SIG-M5 (cell line): ENCODE measurements at places on chromosomes 3 and 15.

- peak; percentile 64 for DNase-seq
Measured at GRCh38 chr3:53109891-53110771, 20.1 kb downstream of the RFT1 start.

- DNase-seq: no peak
Measured at GRCh38 chr3:185207931-185208746, 45.7 kb downstream of the EHHADH start.

DNA sequence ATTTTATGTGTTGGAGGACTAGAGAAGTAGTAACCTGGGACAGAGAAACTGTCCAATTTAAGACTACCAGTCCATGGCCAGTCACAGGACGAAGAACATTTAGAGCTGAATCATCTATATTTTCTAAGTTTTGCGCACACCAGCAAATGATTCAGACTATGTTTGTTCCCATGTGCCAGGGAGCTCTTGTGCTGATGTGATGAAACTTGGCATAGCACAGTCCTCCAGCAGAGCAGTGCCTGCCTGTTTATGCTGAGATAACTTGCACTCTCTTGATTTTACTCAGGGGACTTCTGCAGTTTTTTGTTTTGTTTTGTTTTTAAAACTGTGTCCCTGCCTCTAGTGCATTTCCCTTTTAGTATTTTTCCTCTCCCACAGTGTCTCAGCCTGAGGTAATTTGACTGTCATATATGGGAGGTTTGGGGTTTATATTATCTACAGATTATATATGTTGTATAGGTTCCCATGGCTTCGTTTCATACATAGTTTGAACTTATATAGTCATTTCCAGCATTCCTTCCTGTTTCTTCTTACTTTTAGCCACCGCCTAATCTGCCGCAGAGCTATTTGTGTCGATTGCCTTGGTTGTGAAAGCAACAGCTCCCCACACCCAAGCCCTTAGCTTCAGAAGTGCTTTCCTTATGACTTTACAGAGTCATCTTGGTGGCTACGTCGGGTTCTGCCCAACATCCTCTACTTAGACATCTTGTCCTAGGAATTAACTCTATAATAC is 45.5 kb downstream of the PPM1L start:
- peak; percentile 96 for DNase-seq

DNA sequence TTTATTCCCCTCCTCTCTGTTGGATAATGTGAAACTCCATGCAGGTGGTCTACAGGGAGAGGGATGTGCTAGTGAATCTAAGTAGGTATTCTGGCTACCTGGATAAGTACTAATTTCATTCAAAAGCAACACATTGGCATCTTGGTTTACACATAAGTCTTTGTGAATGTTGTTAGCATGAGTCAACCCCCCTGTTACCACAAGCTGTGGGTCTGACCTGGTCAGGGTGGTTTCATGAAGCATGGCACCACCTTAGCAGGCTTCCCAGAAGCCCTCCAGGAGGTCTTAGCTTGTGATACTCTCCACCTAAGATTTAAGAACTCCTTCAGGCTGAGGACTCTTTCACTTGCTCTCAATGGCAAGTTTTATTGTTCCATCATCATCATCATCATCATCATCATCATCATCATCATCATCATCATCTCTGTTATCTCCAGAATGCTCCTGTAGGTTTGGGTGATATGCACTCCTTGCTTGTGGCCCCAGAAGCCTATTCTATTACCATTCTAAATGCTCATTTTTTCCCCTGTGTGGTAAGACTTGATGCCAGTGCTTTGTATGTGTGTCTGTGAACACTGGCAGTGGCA is 62.8 kb downstream of the EPHB1 start:
- no peak for DNase-seq

- DNase-seq: no peak
Measured at GRCh38 chr3:60048447-60048848, 998.6 kb upstream of the CFAP20DC start.

GRCh38 chr3:5071061-5071460 is 51.0 kb upstream of the ARL8B start:
- no peak for DNase-seq

DNA sequence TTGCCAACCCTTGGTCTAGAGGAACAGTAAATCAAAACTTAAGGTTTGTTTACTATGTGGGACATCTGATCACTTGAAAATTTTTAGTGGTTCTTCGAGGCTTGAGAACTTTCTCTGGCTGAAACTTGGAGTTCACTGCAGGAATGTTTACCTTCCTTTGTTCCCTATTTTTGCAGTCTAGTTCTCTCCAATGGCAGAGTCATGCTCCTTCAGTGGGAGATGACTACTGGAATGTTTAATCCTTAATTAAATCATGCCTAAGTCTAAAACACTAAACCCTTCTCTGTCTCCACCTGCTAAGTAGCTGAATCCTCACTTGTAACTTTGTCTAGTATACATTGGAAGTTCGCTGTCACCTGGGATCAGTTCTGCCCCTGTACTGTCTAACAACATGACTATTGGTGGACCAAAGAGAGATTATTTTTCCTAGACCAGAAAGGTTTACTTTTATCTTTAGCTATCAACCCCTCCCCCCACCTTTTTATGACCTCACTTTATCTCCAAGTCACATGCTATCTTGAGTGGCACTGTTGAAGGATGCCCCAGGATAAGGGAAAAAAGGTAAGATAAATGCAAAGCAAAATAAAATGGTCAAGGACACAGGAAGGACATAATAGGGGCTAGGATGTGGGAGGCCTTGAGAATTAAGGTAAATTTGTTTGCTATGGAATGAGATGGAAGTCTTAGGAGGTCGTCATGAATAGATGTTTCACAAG is 1.2 kb upstream of the ZNF609 start:
- no peak for DNase-seq

DNA sequence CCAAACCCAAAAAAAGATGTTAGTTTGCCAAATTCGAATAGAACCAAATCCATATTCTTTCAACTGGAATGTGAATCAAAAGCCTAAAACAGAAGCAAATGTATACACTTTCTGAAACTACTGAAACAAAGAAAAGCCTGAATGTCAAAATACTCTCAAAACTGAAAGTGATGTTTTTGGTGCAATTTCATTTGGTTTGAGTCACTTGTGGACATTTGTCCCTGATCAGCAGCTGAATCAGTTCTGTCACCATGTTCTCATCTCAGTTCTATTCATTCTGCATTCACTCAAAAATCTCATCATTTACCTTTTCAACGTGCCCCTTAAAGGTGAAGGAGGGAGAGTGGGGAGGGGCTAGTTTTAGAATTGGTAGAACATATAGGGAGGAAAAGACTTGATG is 266.8 kb downstream of the ABHD5 start:
- DNase-seq: no peak

- DNase-seq: no peak
Measured at GRCh38 chr3:66041116-66041515, 2.4 kb upstream of the MAGI1 start.

DNA sequence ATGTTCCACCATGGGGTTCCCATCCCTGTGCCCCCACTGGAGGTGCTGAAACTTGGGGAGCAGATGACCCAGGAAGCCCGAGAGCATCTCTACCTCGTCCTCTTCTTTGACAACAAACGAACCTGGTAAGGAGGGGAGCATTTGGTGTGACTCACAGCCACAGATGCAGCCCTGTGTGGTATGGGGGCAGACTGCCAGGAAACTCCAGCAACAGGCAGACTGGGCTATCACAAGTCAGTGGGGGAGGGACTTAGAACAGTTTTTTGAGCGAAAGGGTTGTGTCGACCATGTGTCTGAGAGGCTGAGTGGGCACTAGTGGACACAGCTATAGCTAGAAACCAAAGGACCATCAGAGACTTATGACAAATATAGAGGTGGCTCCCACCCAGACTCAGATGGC is 3.4 kb upstream of the OGG1 start:
- DNase-seq: no peak

GRCh38 chr3:9209777-9210176 is 39.7 kb downstream of the SRGAP3 start:
- no peak for DNase-seq

DNA sequence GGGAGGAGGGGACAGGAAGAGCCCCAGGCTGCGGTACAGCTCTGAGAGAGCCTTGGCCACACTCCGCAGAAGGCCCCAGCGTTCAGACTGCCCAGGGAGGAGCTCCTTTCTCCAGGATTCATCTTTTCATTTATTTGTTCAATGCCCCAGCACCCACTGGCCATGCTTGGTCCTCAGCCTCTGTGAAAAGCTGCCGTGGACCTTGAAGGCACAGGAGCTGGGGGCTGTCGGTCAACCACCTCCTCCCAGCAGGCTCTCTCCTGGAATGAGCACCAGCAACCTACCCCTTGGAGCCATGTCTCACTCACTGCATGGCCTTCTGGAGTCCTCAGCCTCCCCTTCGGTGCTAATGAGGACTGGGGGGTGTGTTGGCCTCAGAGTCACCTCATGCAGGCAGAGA is 21.6 kb upstream of the PRR23E start:
- DNase-seq: no peak

GRCh38 chr3:26712211-26713026 is 89.8 kb downstream of the LRRC3B start:
- no peak for DNase-seq

GRCh38 chr15:81940467-81941451 is 105.1 kb downstream of the MEX3B start:
- no peak for DNase-seq

DNA sequence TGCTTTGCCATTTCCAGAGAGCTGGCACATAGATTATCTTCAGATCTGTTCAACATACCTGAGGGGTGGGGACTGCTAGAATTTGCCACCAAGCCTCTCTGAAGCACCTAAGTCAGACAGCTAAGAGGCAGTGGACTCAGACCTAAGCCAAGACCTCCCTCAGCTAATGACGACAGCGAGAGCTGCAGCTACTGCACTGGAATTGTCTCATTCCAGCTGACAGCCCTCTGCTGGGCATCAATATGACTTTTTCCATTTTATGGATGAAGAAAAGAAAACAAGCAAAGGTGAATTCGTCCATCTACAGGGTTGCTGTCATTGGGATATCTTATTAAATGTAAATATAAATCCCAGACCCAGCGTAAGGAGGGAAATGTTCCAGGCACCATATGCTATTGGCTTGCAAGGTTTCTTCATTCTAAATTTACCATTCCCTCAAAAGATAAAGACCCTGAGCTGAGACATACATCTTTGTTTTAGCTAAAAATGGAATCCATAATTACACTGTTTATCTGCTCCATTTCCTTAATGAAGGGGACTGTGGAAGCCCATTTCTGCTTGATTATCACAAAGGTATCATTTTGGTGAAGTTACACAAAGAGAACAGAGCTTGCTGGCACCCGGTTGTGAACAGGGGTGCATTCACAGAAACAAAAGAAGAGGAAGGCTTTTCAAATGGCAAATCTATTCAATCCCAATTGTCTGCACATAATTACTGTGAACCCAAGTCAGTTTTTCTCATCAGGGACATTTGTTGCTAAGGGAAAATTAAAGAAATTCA is 85.5 kb upstream of the LRTM1 start:
- DNase-seq: no peak

DNA sequence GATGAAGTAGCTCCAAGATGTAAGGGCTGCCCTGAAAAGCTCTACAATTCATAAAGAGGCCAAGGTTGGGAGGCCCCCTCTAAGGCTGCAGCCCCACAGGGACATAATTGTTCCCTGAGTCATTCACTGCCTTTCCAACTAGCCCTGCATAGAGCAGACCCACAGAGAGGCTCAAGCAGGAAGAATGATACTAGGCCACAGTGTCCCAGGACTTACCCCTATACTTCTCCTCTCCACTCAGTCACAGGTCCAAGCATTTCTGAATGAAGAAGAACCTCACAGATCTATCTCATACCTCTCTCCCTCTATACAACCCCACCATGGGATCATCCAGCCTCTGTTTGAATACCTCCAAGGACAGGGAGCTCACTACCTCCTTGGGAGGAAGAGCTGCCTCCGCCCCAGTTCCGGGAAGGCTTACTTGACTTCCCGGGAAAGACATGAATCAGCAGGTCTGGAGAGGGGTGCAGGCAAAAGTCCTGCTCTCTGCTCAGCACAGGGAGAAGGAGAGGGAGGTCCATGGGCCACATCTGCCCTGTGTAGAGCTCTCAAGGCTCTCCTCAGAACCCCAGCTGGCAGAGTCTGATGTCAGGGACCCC is 6.9 kb upstream of the SKIC8 start:
- DNase-seq: no peak

- no peak for DNase-seq
Measured at GRCh38 chr15:59349680-59350420, 22.8 kb downstream of the MYO1E start.

- DNase-seq: no peak
Measured at GRCh38 chr15:42670451-42670850, 66.5 kb downstream of the CDAN1 start.

- DNase-seq: no peak
Measured at GRCh38 chr3:57061556-57061955, 1.1 kb downstream of the SPATA12 start.

GRCh38 chr3:117114517-117115265 is 405.1 kb downstream of the TUSC7 start:
- DNase-seq: no peak

- no peak for DNase-seq
Measured at GRCh38 chr15:39495871-39496840, 84.7 kb upstream of the THBS1 start.

GRCh38 chr15:25572191-25572590 is 133.4 kb upstream of the UBE3A start:
- DNase-seq: no peak

DNA sequence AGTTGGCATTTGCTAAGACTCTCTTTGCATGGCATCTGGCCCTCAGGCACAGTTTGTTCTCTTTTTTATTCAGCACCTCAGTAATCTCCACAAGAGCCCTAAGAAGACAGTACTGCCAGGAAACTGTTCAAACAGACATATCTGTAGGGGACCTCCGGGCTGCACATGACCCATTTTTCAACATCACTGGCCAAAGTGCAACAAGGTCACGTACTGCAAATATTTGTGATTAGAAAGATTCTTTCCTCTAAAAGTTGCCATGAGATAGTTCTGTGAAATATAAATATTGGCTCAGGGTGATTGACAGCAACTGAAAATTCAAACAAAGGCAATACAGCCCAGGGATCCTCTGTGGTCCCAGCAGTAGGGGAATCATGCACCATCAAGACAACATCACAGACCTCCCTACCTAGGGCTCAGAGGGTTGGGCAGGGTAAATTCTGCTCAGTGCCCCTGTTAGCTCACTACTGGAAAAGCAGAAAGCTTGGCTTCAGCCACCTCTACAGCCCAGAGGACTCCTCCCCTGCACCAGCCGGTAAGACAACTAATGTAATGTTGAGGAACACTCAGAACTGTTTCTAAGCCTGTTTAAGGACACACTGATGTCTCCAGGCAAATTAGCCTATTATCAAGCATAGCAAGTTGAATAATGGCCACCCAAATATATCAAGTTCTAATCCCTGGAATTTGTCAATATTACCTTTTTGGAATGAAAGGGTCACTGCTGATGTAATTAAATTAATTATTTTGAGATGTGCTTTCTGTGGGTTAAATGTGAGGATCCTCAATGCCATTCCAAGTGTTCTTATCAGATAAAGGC is 117.4 kb upstream of the LPP start:
- DNase-seq: no peak
